Activated CD4-positive, CD25-positive, alpha-beta regulatory T cell (primary cell): ENCODE measurements at places on chromosomes 12 and 14.

DNA sequence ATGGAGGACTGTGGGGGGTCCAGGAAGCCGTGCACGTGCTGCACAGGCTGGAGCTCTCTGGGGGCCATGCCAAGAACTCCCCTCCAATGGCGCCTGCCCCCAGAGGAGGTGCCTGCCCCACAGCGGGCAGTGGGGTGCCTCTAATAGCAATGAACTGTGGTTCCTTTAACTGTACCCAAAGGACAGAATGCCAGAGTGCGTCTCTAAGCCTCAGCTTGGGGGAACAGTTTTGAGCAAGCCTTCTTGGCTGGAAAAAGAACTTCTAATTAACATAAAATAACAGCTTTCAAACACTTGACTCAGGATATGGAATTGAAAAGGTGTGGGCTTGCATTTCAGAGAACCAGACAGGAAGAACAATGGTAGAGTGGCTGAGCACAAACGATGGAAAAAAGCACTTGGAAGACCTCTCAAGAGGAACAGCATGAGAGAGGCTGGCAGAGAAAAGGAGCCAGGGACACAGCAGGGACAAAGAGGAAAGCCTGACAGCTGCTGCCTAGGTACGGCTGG lies 195.6 kb downstream of the TTC7B start:
- DNase-seq = no peak

DNA sequence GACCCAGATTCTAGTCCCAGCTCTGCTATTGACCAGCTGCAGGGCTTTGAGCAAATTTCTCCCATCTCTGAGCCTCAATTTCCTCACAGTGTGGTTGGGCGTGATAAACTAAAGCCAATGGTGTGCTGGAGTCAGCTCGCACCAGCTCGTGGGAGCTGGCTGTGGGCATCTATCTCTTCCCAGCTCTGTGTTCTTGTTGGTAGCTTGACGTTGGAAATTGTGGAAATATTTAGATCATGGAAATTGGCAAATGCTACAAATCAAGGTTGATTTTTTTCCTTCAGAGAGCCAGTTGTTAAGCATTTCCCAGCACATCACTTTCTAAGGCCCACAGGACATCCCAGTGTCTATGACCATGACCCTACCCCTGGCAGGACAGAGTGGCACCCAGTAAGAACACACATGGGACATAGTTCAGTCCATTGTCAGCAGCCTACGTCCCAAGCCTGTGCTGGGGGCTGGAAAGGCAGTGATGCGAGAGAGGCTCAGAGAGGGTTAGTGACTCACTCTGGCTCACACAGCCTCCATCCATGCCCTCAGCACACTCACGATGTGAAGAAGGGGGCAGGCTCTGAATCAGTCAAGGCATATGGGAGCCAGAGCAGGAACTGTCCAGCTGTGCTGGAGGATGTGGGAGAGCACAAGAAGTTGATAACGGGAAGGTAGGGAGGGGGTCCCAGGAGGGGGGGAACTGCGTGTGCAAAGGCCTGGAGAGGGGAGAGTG lies 77.6 kb downstream of the LGMN start:
- no peak for DNase-seq

DNA sequence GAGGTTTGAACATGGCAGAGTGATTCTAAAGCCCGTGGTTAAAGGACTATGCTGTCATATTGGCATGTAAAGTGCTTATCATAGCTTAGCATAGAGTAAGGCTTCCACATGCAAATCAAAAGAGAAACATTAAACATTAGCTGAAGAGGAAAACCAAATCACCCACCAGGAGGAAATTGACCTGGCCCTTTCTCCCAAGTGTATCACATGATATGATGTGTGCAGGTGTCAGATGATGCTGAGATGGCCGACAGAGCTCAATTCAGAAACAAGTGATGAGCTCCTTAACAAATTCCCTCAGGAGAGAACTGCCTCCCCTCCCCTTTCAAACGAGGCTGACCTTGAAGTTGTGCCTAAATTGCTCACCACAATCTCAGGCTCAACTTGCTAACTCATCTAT lies 217.1 kb upstream of the BTG1 start:
- no peak for DNase-seq

- DNase-seq = no peak
These were observed 30.8 kb downstream of the BBOF1 start for GRCh38 chr14:74049876-74050495.

DNA sequence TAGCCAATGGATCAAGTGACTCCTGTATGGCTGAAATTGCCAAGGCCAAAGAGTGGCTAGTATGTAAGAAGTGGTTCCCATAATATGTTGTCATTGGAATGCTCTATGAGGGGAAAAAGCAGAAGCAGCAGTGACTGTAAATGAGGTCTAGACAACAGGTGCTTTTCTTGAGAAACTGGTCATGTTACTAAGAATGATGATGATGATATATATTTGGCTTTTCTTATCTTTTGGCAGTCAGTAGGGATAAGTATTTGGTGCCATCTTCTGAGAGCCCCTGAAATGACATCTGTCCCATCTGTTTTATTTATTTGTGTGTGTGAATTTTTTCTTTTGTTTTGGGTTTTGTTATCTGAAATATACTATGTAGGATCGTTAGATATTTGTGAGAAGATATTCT lies 141.7 kb downstream of the SYT1 start:
- DNase-seq = no peak

GRCh38 chr12:62806244-62806836 lies 128.6 kb downstream of the PPM1H start:
- no peak for DNase-seq

GRCh38 chr12:102816816-102817434 lies 100.1 kb downstream of the PAH start:
- no peak for DNase-seq

DNA sequence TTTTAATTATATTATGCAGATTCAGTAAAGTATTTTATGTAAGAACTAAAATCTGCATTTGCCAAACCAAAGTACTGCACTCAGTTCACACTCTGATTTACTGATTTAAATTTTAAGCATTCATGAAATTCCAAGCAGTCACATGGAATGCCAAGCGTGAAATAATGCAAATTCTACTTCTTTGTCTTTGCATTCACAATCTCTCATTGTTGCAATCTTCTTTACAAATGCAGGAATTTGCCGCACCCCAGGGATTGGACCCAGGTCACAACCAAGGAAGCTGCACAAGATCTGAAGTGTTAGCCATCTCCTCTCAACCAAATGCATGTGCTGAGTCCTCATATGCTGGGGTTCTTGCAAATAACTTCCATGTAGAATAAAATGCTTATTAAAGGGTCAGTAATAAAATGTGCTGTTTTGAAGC lies 71.9 kb downstream of the TUNAR start:
- DNase-seq = no peak

- no peak for DNase-seq
These were observed 23.1 kb upstream of the DLK1 start for GRCh38 chr14:100703386-100704220.

- DNase-seq = no peak
These were observed 278.3 kb downstream of the AKAP6 start for GRCh38 chr14:32607399-32607798.

DNA sequence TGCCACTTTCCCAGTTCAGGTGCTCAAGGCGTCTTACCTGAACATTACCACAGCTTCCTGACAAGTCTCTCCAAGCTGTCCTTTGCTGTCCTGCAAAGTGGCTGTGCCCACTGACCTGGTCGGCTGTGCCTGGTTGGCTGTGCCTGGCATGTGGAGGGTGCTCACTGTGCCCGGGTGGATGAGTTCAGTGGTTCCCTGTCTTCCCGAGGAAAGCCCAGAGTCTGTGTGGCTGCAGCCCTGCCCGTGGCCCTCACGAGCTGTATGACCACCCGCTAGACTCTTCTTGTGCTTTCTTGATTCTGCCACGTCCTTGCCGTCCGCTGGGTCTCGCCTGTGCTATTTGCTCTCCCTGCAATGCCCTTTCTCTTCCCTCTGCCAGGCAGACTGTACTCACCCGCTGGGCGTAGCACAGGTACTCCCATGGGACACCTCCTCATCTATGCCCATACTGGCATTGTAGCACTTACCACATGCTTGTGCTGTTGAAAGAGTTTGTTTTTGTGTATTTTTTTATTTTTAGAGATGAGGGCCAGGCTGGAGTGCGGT lies 95.9 kb downstream of the TSPAN9 start:
- DNase-seq = no peak

DNA sequence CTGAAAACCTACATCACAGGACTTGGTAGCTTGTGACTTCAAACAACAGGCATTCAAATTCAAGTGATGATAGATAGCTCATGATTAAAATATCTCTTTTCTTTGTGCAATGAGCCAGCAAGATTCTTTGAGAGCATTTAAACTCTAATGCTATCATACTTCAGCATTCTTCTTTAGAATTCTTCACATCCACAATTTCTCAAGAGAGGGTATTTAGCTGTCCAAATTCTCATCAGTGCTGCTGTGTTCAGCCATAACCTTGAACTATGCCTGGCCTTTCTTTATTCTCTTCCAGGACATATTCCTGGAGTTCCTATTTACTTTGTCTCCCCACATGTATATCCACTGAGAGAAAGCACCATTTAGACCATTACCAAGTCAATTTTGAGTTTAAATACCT lies 321.1 kb downstream of the EGLN3 start:
- DNase-seq = no peak

GRCh38 chr14:20278414-20278813 lies 27.3 kb downstream of the TTC5 start:
- DNase-seq = no peak

DNA sequence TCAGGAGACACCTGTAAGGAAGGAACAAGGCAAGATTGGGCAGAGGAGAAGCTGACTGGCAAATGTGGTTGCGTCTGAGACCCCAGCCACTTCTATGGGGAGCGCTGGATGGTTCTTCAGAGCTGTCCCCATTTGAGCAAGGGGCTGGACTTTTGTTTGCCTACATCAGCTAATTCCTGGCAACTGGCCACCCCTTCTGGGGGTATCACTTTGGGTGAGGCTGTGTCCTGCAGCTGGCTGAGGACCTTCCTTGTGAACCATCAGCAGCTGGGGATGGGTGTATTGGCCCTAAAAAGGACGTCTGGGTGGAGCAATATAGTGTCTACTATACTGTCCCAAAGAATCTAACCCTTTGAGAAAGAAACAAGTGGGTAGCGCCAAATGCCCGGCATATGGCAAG lies 23.6 kb downstream of the PPFIBP1 start:
- DNase-seq = no peak

DNA sequence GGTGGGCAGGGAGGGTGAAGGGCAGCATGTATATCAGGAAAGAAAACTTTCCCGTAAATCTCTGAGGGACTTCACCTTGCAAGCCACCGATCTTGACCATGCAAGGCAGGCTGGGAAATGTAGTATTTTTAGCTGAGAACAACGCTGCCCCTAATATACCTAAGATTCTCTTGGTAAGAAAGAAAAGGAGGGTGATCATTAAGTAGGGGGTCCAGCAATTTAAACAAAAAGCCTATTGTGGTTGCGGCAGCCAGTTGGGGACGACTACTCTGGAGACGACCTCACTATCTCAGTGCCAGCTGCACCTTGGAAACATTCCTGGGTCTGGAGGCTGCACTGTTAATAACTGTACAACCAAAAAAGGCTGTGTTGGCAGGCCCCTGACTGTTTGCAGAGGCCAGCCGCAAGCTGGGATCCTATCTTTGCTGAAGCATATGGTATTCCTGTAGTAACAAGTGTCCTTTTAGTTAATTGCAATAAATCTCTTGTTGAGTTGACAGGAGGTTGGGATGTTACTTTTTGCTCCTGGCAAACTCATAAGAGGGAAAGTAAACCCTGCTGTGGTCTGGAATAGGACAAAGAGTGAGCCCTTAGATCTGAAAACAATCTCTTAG lies 6.4 kb downstream of the APOLD1 start:
- DNase-seq = no peak

DNA sequence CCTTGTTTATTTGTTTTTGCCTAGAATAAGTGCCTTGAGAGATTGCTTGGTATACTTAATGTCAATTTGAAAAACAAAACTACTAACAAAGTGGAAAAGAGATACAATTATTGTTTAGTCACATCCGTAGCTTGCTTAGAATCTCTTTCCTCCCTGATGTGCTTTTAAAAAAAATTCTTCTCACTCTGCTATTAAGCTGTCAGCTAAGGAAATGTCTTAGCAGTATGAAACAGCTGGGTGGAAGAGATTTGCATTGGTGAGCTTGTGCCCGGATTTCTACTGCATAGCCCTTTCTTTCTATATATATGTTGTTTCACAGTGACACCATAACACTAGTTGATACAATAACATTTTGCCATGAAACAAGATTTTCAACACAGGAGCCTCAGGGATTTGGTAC lies 229.4 kb upstream of the RGS6 start:
- DNase-seq = no peak

DNA sequence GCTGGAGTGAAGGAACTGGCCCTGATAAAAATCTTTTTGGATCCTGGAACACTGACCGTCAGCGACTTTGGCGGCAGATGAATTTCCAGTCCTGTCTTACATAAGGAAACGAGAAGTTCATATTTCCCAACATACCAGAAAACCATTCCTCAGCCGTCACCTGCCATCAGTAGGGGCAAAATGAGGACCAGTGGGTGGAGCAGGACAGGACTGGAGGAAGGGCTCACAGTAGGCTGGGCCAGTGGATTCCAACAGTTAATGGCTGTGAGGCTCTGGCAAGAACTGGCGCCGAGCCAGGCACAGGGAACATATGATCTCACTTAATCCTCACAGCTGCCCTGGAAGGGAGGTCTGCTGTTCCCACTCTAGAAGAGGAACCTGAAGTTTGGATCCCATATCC lies 67.2 kb upstream of the FAM181A start:
- DNase-seq = no peak

DNA sequence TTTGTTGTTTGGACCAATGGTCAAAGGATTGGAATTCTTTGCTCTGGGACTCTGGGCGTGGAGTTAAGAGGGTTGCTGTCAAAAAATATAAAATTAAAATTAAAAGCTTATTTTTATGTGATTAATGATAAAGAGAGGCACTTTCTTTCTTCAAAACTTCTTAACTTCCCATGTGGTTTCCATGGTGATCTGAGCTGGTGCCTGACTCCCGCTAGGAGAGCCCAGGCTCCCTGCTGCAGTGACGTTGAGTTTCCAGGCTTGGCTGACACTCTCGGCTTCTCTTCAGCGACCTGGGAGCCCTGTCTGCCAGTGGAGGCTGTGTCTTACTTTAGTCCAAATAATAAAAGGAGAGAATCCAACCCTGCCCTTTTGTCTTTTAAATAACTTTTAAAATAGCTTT lies 84.4 kb downstream of the GALC start:
- no peak for DNase-seq

- no peak for DNase-seq
These were observed 163.7 kb upstream of the NOVA1 start for GRCh38 chr14:26761532-26761931.

DNA sequence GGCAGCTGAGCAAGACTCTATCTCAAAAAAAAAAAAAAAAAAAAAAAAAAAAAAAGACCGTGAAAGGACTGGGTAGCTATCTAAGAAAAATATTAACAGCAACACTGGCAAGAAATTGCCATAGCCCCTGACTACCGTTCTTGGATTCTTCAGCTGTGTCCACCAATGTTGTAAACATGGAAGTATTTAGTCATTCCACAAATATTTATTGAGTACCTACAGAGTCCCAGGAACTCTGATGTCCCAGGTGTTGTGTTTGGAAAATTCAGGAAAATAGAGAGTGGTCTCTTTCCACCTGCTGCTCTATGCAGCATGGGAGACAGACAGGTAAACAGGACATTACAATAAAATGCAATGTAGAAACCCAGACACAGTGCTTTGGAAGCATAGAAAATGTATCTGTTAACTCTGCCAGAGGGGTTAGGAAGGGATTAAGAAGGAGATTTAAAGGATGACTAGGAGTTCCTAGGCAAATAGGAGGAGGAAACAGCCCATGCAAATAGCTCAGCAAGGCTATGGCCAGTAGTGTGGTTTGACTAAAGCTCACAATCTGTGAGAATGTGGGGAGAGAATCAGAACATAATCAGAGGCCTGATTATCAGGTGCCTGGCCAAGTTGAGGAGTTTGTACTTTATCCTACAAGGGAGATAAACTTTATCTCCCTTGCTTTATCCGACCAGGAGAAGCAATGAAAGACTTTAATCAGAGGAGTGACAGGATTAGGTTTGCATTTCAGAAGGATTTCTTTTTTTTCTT lies 2.1 kb upstream of the DLST start:
- DNase-seq = no peak
